Stimulated activated CD8-positive, alpha-beta memory T cell treated with anti-CD3 and anti-CD28 coated beads, Interleukin-15, amount 100 ng/mL, for 24 hours (primary cell): ENCODE measurements at places on chromosomes 5 and 9.

- peak; percentile 56 for DNase-seq
These were observed 9.2 kb downstream of the RUFY1 start for GRCh38 chr5:179559284-179560252.

DNA sequence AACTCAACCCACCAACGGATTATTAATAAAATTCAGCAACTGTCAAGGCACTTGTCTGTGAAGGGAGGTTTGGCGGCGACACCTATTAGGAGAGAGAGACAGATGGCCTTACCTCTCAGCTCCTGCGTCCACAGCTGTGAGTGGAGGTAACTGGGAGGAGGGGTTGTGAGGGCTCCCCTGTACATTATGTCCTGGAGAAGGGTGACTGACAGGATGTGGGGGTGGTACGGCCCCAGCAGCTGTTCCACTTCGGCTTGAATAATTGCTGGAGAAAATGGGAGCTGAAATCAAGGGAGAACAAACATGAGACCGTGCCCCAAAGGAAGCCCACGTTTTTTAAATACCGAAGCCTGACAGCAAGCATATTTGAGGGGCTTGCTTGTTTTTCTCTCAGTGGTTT lies 353.5 kb upstream of the RFX3 start:
- DNase-seq: no peak

DNA sequence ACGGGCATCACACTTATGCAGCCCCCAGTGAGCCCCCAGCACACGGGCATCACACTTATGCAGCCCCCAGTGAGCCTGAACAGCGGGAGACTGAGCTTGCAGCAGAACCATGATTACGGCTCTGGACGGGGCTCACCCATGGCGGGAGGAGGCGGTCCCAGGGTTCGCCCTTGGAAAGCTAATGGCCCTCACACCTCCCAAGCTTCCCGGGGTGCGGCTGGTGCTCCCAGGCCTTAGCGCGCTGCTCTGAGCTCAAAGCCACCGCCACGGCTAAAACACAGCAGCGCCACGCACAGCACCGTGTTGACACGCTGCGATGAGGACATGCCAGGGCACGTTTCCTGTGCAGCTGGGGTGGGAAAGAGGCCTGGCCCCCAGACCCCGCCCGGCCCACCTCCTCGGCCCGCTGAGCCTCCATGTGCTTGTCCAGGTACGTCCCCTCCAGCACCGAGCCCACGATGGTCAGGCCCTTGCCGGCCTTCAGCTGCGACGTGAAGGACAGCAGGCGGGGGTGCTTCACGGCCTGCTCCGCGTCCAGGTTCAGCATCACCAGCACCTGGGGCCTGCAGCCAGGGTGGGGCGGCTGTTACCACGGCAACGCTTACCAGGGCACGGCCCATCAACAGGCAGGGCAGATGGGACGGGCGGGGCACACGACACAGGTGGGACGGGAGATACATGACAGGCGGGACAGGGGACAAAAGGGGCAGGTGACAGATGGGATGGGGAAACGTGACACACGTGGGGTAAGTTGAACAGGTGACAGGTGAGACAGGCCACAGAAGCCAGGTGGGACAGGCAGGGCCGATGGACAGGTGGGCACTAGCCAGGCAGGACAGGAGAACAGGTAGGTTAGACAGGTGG lies 38.4 kb downstream of the SLC12A7 start:
- no peak for DNase-seq

DNA sequence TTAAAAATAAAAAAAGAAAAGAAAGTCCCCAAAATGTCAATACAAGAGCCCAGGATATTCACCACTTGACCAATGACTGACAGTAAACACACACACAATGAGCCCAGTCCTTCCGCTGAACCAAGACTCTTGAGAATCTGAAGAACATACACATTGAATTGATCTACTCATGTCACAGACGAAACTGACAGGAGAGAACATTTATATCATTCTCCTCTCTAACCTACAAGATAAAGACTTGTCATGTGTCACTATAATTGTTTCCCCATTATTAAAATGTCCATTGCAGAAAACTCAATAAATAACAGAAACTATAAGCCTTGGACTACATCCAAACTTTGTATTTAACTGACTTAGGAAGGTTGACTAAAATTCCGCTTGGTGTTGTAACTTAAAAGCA lies 296.7 kb downstream of the EPB41L4A start:
- DNase-seq: no peak

DNA sequence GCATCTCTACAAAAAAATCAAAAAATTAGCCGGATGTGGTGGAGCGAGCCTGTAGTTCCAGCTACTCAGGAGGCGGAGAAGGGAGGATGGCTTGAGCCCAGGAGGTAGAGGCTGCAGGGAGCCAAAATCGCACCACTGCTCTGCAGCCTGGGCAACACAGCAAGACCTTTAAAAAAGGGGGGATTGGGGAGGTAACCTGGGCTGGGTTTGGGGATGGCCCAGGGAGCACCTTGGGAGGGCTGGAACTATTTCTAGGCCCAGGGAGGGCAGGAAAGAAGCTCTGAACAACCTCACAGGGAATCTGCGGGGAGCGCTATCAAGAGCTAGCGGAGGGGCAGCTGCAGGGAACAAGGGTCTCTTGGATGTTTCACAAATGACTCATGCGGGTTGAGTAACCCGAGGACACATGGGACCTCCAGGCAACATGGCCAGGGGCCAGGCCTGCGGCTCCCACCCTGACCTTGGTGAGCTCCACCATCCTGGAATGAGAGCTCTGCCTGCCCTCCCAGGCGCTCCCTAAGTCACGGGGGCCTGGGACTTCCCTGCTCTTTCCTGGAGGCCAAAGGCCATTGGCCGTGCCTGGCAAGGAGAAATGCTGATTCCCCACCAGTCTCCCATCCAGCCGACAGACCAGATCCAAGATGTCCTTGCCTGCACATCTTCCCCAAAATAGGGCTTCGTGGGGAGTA lies 23.4 kb downstream of the SARDH start:
- no peak for DNase-seq

- no peak for DNase-seq
These were observed 148.2 kb upstream of the KLF4 start for GRCh38 chr9:107637421-107638420.

- DNase-seq: no peak
These were observed 196.8 kb downstream of the AUH start for GRCh38 chr9:91164724-91165520.

- DNase-seq: no peak
These were observed 258.0 kb downstream of the YTHDC2 start for GRCh38 chr5:113771483-113771882.

DNA sequence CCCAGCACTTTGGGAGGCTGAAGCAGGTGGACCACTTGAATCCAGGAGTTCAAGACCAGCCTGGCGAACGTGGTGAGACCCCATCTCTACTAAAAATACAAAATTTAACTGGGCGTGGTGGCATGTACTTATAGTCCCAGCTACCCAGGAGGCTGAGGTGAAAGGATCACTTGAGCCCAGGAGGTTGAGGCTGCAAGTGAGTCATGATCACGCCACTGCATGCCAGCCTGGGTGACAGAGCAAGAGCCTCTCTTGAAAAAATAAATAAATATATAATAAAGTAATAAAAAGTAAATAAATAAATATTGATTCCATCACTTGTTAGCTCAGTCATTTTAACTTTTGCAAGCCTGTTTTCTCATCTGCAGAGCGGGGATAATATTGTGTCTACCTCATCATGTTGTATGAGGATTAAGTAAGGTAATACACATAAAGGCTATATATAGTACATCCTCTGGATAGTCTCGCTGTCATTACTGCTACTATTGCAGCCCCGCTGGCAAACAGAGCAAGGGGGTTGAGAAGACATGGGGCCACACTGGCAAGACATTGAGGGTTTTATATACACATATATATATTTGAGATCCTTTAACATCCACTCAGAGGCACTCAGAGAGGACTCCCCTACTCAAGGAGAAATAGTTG lies 210.9 kb downstream of the C9orf152 start:
- no peak for DNase-seq

GRCh38 chr5:153959134-153959957 lies 79.4 kb downstream of the FAM114A2 start:
- no peak for DNase-seq

GRCh38 chr5:59999056-59999455 lies 105.5 kb upstream of the PDE4D start:
- DNase-seq: no peak

- DNase-seq: no peak
These were observed 132.9 kb downstream of the LHFPL2 start for GRCh38 chr5:78515670-78516069.

GRCh38 chr9:105883847-105884246 lies 189.5 kb downstream of the TMEM38B start:
- DNase-seq: no peak

GRCh38 chr9:128554155-128554862 lies 1.9 kb downstream of the SPTAN1 start:
- no peak for DNase-seq

GRCh38 chr5:155064580-155064979 lies 51.0 kb downstream of the KIF4B start:
- DNase-seq: no peak

DNA sequence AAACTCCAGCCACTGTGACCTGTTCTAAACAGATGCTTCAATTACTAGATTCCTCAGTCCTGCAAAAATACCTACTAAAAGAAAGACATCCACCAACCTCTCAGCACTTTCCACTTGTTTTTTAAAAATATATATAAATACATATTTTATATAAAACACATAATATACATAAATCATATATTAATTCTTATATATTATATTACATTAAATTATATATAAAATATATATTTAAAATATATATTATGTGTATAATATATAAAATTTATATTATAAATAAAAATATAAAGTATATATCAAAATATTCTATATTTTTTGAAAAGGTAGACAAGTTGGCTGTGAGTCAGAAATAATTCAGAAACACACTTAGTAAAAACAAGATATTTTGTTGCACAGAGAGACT lies 2371.8 kb upstream of the ACO1 start:
- no peak for DNase-seq

- DNase-seq: no peak
These were observed 461.9 kb upstream of the KLF4 start for GRCh38 chr9:107951511-107951910.

- DNase-seq: no peak
These were observed 12.2 kb downstream of the TMEFF1 start for GRCh38 chr9:100485196-100485595.

DNA sequence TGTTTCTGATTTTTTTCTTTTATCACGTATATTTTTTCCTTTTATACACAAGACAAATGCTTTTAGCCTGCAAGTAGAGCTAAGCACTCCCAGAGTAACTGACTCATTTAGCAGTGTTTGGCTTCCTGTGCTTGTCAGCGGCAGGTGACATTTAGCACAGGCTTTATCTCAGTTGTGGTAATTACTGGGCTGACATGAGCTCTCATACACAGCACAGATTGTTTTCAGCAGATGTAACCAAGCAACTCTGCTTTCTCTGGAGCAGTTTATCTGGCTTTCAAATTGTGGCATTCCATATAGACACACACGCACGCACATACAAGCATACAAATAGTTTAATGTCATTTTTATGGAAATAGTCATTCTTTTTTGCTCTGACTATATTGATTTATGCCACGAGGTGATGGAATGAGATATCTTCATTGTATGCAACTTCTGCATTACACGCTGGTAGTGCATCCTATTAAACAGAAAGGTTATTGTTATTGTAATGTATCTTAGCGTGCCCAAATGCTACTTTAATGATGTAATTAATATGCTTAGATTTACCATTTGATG lies 379.0 kb upstream of the GRAMD2B start:
- DNase-seq: no peak

GRCh38 chr9:12718482-12719026 lies 25.4 kb downstream of the TYRP1 start:
- no peak for DNase-seq

DNA sequence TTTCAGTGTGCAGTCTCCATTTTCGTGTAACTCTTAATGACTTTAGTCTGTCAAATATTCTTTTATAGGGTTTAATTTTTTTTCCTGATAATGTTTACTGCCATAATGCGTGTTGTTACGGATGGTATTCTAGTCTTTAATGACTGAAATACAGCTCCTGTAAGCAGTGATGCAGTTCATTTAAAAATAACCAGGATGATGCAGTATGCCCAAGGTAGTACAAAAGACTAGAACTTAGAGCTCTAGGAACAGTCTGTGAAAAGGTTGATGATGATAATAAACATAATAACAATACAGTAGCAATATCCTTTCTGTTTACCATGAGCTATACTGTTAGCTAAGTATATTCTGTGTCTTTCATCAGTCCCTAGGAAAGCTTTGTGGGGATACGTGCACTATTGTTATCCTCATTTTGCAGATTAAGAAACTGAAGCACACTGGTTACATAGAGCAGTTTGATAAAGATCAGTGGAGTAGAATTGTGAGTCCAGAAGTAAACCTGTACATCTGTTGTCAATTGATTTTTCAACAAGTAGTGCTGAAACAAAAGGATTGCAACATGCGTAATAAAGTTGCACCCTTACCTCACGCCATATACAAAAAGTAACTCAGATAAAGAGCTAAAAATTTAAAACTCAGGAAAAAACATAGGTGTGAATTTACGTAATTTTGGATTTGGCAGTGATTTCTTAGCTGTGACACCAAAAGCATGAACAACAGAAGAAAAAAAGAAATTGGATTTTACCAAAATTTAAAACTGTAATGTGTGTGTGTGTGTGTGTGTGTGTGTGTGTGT lies 64.5 kb downstream of the MTREX start:
- no peak for DNase-seq

GRCh38 chr5:93925321-93925720 lies 183.9 kb upstream of the POU5F2 start:
- DNase-seq: no peak

- DNase-seq: no peak
These were observed 15.0 kb downstream of the ZSWIM6 start for GRCh38 chr5:61347080-61347479.

GRCh38 chr5:21071986-21072385 lies 1084.0 kb upstream of the CDH18 start:
- DNase-seq: no peak

GRCh38 chr5:138698713-138699112 lies 54.5 kb upstream of the CTNNA1 start:
- no peak for DNase-seq

DNA sequence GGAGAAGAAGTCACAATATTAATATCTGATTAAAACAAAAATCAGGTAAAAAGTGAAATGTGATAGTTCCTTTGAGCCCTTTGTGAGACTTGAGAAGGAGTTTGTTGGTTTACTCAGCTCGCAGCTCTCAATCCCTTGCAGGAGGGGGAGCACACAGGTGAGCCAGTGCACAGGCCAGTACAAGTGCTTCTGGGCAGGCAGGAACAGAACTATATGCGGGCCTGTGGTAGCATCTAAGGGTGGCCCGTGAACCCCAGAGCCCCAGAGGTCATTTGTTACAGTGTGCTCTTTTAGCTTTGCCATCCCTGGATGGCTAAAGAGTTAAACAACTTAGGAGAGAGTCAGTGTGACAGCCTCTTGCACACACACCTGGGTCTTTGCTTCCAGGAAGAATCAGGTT lies 215.3 kb upstream of the EDIL3 start:
- DNase-seq: no peak

DNA sequence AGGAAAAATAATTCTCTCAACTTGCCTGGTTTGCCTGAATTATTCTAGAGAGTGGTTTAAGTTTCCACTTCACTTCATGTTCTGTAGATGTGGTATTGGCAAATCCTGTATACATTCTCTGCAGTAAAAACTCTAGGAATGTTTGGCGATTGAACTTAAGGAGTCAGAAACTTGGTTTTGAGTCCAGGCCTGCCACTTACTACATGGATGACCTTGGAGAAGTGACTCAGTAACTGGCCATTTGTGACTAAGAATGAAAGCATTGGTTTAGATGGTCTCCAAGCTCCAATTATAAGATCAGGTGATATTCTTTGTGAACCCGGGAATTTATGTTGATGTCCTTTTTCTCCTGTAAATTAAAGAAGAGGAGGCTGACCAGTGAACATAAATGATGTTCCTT lies 233.8 kb downstream of the GAS1 start:
- no peak for DNase-seq
